ENCODE measurements at places on chromosomes 7 and 10.

DNA sequence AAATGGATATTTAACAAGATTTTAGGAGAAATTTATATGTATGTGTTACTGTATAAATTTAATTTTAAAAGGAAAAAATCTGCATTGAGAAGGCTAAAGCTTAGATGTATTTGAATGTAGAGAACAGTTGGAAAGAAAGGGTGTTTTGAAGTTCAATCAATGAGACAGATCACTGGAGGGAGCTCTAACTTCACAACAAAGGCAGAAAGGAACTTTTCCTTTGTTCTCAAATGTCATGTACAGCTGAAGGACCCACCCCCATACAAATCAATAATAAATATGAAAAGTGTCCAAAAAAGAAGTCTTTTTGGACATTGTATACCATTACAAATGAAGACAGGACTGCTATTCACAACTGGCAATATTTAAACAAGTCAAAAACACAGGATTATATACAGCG, 403.4 kb downstream of the DNAJB9 start:
- DNase-seq = no peak

DNA sequence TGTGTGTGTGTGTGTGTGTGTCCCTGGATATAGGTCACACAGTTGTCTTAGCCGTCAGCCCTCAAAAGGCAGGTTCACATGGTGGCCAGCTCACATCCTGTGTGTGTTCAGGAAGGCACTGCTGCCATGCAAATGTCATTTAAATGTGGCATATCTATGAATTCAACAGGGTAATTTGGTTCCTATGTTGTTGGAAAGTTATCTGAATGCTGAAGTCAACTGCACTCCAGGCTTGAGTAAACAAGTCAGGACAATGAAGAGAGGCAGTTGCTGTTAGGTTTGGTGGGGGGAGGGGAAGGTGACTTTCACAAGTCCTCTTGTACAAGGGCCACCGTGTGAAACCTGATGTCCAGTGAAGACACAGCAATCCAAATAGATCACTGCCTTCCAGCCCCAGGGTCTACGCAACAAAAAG, 61.1 kb downstream of the PTPRE start:
- no peak for DNase-seq

GRCh38 chr10:5644930-5645329, 21.5 kb downstream of the ASB13 start:
- no peak for DNase-seq

DNA sequence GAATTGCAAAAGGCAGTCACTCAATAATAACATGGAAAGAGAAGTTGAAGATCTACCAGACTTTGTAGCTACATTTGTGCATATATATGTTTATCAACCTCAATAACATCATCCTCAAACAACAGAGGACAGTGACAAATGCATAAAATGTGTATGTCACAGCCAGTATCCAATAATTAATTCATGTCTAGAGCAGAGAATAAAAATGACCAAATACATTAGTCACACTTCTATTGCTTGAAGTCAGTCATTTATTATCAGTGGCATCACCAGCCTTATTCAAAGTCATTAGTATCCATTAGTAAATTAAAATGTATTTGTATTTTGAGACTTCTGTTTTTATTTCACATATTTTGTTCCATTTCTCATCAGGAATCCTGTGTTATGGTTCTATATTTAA, 852.8 kb downstream of the XPNPEP1 start:
- no peak for DNase-seq

DNA sequence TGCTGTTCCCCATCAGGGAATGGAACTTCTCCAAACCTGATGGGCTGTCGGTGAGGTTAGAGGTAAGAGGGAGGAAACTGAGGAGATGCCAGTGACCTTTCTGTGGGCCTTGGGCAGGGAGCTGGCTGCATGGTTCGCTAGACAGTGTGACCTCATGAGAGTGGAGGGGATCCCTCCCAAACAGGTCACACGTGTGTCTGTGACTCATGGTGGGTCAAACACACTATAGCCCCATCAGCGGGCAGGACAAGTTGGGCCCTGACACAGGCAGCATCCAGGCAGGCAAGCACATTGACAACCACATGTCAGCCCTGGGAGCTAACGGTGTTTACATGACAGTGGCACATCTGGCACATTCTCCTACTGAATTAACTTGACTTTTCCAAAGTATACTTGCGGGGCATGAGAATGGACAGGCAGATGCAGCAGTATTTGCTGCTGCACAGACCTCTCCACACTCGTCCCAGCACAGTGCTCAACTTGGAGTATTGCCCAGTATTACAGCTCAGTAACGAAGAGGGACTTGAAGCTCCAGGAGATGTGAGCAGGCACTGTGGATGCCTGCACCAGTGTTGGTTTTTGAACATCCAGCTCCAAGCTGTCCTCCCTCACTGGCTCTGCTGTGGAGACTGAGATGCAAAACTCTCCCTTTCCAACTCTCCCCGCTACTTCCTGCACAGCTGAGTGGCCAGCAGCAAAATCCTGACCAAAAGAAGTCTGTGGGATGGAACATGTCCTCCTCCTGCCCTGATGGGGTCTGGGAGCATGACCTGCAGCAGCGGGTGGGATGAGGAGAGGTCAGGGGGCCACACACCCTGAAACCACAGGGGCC, 199.6 kb downstream of the WDR37 start:
- DNase-seq = no peak

DNA sequence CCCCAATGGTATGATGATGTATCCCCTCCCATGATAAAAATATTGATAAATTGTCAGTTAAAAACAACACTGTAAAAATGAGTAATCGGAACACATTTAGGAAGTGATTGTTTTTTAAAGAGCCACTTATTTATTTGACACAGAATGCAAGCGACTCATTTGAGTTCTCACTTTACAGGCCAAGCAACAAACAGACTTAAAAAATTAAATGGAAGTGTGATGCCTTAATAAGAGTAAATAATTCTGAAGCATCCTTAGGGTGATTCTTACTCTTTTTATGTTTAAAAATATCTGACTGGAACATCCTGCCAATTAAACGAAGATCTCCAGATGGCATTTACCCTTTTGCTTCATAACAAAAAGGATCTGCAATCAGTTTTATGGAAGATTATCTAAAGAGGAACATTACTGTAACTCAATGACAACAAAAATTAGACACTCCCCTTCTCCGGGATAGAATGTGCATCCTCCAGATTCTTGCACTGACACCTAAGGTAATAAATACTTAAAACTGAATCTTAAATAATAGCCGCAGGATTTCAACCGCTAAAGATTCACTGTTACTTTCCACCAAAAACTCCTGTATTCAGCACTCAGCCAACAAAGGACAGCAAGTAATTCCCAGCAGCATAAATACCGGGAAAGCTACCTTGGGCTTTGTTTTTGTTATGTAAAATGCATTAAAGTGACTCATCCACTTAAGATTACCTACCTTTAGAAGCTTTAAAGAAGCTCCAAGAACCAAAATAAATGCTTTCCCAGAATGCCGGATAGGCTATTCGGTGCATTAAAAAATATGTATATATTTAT, 1.7 kb downstream of the CACNA2D1 start:
- peak; percentile 63 for DNase-seq
